NCI-H2081 treated with DMSO at 0.1 percent for 48 hours (cell line): ENCODE measurements at places on chromosomes 2 and 18.

DNA sequence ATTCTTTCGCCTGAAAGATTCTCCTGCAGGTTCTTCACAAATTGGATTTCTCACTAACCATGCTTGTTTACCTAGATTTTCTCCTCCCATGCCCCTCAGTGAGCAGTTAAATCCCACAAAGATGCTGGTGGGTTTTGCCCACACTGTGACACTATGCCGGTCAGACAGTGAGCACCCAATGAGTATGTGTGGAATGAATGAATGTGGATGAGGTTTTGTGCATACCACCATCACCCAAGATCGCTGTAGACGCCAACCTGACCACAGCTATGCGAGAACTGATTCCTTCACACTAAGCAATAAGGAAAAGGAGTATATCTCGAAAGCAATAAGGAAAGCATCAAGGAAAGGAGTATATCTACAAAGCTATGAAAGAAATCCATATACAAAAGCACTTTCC is 116.7 kb downstream of the PID1 start:
- DNase-seq = no peak

GRCh38 chr2:178804791-178805190 is 2.4 kb downstream of the TTN start:
- DNase-seq = no peak

- no peak for DNase-seq
Observed at GRCh38 chr2:142725386-142725785, 152.1 kb upstream of the KYNU start.

DNA sequence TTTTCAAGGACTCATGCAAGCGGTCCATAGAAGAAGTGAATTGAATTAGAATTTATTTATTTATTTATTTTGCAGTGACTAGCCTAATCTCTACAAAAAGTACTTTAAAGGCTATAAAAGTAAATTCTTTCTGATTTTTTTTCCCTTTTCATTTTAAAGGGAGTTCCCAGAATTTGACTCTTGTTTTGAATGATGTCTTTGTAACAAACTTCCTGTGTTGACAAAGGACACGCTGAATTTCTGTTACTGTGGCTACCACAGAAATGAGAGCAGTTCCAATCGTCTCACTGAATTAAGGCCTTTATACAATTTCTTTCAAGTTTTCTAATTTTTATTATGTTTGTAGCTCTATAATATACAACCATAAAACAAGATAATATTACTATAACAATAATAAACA is 46.3 kb upstream of the LPIN2 start:
- no peak for DNase-seq

GRCh38 chr18:12748671-12749070 is 45.8 kb downstream of the PSMG2 start:
- no peak for DNase-seq

DNA sequence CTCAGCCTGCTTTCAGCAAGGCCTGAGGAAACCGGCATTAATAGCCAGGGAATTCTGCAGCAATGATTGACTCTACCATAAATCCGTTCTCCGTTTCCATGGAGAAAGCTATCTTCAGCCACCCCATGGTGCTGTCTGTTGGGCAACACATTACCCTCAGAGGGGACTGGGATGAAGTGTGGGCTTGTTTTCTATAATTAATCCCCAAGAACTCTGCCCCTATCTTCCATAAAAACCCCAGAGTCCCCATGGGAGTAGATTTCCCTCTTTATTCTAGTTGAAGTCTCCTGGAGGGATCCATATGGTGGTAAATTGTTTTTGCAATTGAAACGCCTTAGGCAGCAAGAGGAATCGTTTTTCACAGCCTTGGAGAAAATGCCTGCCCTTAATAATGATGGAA is 9.2 kb downstream of the G6PC2 start:
- no peak for DNase-seq

DNA sequence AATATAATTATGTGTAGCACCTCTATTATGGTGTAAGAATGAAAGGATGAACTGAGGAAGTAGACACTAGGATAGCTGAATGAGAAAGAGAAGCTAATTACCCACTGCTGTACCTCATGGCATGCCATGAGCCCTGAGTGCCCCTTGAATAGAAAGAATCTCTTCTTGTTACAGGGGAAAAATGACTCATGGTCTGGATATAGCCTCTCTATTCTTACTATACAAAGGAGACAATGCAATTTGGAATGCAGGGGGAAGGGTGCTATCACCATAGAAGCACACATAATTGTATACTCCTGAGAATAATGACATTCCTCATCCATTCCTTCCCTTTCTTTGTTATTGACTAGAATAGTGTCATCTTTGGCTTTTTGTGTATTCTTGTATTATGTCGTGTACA is 385.2 kb downstream of the CDH7 start:
- no peak for DNase-seq

DNA sequence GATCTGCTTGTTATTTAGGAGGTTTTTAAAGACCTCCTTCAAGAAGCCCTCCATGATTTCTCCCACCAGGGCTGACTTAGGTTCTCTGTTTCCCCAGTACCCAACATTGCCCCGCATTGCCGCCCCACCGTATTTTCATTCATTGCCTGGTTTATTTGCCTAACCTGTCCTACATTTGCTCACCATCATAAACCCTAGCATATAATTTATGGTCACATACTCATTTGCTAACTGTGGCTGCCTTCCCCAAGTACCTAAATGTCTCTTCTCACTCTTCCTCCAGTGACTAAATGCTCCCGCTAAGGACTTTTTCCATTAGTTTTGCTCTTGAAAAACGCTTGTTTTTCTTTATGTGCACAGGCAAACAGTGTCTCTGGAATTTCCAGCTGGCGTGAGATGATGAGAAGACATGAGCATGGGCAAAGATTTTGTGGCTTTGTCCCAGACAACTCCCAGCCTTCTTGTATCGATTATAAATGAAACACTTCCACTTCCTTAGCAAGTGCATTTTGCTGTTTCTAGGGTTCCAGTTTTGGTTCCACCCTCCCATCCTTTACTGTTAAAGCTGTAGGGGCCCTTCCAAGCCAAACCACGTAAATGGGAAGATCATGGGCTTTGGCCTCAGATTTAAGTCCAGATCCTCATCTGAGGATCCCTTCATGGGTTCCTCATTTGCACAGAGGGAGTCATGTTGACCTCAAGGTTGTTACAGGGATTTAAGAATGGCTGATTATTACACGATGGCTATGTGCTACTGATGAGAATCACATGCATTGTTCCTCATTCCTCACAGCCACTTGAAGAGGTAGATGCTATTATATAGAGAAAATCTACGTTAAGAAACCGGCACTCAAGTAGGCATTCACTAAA is 21.0 kb upstream of the ARMC9 start:
- no peak for DNase-seq

DNA sequence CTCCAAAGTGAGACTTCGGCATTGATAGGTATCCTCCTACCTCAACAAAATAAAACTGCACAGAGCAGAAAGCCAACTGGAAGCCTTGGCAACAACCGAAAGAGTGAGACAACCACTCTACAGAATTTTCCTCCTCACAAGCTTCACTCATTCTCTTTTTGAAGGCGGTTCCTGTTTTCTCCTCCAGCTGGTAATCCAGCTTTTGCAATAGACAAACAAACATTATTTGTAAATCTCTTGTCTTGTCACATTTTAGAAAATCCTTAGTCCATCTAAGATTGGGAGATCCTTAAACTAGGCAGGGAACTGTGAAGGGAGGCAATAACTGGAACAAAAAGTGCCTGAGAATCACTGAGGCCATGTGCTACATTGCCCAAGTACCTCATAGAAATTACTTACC is 332.4 kb downstream of the BCL11A start:
- DNase-seq = no peak

DNA sequence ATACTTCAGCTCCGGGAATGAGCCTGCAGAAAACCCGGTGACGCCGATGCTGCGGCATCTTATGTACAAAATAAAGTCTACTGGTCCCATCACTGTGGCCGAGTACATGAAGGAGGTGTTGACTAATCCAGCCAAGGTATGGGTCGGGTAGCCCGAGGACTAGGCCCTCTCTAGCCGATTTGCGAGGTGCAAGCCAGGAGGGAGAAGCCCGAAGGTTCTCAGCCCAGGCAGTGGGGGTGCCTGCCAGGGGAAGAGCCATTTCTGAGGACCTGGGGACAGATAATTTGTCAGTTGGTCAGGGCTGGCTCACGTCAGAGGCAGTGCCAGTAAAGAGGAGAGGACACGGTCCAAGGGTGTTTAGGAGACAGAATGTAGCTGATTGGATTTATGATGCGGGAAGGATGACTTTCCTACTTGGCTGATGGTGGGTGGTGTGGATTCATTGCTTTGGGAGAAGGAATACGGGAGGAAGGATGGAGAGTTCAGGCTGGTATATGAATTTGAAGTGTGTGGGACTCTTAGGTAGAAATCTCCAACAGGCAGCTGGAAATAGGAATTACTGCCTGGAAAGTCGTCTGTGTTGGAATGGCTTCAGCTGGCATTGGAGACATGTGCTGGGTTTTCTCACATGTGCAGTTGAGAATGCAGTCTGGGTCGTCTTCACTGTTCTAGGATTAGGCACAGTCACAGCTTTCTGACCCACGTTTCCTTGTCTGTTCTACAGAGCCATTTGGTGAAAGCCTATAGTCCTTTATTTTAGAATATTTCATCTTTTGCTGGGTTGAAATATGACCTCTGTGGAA is 874 bp downstream of the NDUFAF7 start:
- no peak for DNase-seq

DNA sequence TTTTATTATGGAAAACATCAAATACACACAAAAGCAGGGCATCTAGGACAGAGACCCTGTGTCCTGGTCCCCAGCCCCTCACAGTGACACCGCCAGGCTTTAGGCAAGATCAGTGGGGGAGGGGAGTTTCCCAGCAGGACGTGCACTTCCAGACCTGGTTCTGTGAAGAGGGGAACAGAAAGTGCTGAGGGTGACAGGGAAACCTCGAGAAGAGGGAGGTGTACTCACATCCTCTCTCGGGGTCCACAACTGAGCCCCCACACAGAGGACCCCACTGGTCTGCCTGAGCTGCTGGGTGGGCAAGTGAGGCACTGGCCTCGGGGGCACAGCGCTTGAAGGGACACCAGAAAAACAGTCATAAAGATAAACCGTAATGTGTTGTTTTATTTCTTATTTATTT is 4.4 kb upstream of the GPR35 start:
- DNase-seq = no peak

GRCh38 chr2:61705625-61706024 is 148.2 kb downstream of the FAM161A start:
- no peak for DNase-seq

DNA sequence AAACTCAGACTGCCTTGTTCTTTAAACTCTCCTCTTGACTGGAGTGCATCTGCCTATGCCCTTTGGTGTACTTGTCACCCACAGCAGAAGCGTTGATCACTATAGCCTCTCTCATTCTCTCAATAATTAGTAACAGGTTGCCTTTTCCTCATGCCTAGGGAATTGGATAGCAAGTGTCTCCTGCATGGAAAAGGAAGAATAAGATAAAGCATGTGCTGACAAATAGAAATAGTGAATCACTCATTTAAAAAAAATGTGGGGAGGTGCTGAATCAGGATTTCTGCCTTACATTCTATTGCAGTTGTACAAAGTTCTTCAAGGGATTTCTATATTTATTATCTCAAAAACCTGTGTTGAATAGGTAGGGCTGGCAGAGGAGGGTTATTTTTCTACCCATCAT is 323.0 kb downstream of the TXNL1 start:
- no peak for DNase-seq

DNA sequence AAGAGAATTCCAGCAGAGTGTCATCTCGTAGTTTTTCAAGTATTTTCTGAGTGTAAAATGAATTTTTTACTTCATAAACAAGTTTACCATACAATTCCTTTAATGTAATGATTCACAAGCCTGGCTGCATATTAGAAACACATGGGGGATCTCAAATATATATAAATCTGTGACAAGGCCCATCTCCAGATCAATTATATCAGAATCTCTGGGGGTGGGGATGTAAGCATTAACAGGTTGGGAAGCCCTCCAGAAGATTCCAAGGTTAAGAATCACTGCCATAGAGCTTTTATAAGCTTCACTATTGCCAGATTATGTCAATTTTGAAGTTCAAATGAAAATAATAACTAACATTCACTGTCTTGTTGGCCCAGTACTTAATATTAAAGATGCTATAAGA is 111.2 kb downstream of the BAZ2B start:
- no peak for DNase-seq

- DNase-seq = no peak
Observed at GRCh38 chr2:234841321-234842015, 110.3 kb upstream of the SH3BP4 start.

- DNase-seq = no peak
Observed at GRCh38 chr2:226020176-226020575, 620.7 kb downstream of the NYAP2 start.

- no peak for DNase-seq
Observed at GRCh38 chr2:127763776-127764175, 47.2 kb downstream of the WDR33 start.

DNA sequence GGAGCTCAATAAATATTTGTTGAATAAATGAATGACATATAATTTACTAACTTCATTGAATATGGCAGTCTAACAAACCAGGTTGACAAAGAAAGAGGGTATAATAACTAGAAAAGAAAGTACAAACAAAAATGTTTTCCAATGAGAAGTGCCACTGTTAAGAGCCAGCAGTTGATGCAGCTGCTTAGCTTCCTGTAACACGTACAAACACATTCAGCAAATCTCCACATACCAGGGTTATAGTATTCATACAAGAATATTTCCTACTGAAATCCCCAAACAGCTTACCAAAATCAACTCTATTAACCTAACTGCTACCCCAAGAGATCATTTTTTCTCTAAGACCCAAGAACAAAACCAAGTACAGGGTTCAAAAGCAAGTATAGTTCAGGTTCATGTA is 77.7 kb downstream of the THADA start:
- DNase-seq = no peak

DNA sequence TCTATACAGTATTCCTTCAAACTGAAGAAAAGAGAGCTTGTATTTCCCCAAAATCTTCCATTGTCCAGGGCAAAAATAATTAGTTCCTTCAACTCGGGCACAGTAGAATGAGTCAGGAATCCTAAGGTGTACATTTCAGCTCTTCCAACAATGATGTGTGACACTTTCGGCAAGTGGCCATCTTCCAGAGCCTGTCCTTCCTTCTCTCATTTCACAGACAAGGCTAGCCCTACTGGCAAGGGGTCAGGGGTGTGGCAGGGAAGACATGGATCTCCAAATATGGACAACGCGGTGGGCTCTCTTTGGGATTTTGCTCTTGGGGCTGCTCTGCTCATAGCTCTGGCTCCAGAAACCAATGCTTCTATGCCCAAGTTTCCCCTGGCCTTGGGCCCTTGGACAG is 6.0 kb downstream of the B4GALT6 start:
- no peak for DNase-seq

DNA sequence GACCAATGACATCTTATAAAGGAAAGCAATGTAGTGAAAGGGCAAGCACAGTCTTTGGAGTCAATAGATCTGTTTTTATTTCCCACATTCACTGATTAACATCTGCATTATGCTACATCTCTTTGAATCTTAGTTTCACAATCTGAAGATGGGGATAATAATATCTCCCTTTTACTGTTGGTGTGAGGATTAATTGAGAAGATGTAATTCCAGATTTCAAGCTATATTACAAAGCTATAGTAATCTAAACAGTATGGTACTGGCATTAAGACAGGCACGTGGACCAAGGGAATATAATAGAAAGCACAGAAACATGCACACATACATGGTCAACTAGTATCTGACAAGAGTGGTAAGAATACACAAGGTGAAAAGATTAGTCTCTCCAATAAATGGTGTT is 45.3 kb downstream of the SLC4A5 start:
- no peak for DNase-seq

GRCh38 chr2:174124181-174124580 is 124.2 kb downstream of the OLA1 start:
- peak; percentile 64 for DNase-seq
